ENCODE measurements at places on chromosomes 11 and 22. TPM values are rescaled to one million over a fixed set of nuclear protein-coding genes. Genes with fewer than 3 reads are reported as not detected.

GRCh38 chr11:19828382-19829108 is 115.9 kb downstream of the NAV2 start:
- no peak for ATAC-seq

GRCh38 chr22:24576778-24577177 is 16.1 kb downstream of the LRRC75B start:
- no peak for ATAC-seq

GRCh38 chr11:111938687-111939160 is 1.6 kb downstream of the DIXDC1 start:
- ATAC-seq: no peak

DNA sequence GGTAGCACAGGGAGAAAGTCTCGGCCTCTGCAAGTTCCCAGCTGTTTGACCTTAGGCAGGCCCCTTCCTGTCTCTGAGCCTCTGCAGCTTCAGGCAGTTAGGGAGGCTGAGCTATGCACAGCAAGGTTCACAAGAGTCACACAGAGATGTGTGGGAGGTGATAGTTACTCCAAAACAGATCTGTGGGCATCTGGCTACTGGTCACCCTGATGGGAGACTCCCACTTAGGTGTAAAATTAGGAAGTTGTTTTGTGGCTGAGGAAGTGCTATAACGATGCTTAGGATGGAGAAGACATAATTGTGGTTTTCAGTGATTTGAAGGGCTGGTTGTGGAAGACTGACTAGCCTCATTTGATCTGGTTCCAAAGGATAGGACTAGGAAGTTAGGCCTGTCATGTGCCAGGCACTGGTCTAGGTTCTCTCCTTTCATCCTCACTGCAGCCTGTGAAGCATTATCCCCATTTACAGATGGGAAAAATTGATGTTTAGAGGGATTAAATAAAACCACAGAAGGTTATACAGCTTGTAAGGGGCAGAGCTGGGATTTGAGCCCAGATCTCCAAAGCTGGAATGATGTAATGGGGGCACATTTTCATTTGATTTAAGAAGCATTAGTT is 13.5 kb downstream of the ACO2 start:
- no peak for ATAC-seq

GRCh38 chr22:46614025-46614931 is 5.9 kb upstream of the GRAMD4 start:
- ATAC-seq: no peak

GRCh38 chr11:112241486-112241885 is 15.3 kb downstream of the PTS start:
- ATAC-seq: no peak

- no peak for ATAC-seq
These were observed 23.5 kb downstream of the TESMIN start for GRCh38 chr11:68727783-68728182.

TRPM5 gene
- 0.19 TPM for total RNA-seq

RCOR2 gene
- total RNA-seq: 66.1 TPM
